ENCODE measurements at places on chromosomes 4 and X.
A peak's percentile ranks its signal among the peaks of the same experiment; 100 is the strongest.

DNA sequence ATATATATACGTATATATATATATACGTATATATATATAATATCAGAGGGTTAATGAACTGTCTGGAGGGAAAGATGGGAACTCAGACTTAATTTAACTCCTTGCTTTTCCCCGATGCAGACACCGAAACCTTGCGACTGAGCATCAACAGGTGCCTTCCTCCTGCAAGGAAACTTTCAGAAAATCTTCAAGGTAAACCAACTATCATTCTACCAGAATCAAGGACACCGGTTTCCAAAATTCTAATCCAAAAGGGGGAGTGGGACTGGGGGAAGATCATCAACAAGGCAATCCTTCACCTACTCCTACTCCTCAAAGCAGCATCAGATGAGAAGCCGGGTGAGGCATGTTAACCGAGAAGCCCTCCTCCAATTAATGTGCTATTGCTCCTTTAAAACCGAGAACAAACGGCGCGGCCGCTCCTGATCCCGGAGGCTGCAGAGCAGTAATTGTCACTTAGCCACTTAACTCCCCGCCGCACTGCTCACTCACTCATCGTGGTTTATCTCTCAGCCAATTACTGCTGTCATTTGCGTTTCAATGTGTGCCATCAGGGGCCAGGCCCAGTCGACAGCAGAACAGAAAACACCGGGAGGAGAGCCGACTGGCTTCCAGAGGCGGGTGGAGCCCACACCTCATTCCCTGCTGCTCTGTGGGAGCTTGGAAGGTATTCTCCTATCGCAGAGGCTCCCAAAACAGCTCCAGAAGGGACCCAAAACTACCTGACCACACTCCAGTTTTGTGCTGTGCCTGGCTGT, 61.7 kb downstream of the MAML3 start:
- DNase-seq, result no peak

- no peak for DNase-seq
Observed at GRCh38 chr4:142124874-142125273, 488.5 kb downstream of the IL15 start.

GRCh38 chr4:68365068-68365467, 15.2 kb upstream of the YTHDC1 start:
- no peak for DNase-seq

GRCh38 chr4:89519771-89520320, 212.2 kb upstream of the GPRIN3 start:
- no peak for DNase-seq

- peak; percentile 41 for DNase-seq
Observed at GRCh38 chr4:13484749-13485221, 645 bp upstream of the RAB28 start.

GRCh38 chrX:8783097-8783713, 18.0 kb downstream of the FAM9A start:
- peak; percentile 59 for DNase-seq

DNA sequence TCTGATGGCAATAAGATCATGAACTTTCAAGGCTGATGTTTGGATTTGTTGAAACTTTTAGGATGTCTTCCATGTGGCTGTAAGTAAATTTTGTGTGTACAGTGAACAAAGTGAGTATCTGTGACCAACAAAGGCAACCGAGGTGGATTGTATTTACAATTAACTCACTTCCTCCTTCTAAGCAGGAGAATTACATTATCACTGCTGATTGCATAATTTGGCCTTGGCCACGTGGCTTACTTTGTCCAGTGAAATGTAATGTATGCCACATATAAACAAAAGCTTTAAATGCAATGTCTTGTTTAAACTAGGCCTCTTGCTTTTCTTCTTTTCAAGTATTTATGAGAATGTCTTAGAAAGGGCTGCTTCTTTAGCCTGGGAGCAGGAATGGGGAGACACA, 66.3 kb upstream of the MAD2L1 start:
- DNase-seq, result no peak

GRCh38 chr4:52894443-52894842, 32.3 kb downstream of the RASL11B start:
- DNase-seq, result no peak

DNA sequence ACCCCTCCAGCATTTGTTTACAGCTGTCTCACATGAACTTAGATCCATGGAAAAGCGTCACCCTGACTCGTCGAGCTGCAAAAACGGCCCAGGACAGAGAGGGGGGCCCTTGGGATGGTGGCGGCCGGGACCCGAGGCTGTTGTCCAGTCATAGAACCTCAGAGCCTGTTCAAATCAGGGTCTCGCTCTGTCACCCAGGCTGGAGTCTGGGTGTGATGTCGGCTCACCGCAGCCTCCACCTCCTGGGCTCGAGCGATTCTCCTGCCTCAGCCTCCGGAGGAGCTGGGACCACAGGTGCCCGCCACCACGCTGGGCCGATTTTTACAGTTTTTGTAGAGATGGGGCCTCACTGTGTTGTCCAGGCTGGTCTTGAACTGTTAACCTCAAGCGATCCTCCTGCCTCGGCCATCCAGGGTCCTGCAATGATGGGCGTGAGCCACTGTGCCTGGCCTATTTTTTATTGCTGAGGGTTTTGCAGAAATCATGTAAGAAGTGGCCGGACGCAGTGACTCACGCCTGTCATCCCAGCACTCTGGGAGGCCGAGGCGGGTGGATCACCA, 42.6 kb upstream of the PPP2R3B start:
- DNase-seq, result no peak

GRCh38 chr4:142713282-142714030, 132.6 kb downstream of the INPP4B start:
- DNase-seq, result peak; percentile 14

DNA sequence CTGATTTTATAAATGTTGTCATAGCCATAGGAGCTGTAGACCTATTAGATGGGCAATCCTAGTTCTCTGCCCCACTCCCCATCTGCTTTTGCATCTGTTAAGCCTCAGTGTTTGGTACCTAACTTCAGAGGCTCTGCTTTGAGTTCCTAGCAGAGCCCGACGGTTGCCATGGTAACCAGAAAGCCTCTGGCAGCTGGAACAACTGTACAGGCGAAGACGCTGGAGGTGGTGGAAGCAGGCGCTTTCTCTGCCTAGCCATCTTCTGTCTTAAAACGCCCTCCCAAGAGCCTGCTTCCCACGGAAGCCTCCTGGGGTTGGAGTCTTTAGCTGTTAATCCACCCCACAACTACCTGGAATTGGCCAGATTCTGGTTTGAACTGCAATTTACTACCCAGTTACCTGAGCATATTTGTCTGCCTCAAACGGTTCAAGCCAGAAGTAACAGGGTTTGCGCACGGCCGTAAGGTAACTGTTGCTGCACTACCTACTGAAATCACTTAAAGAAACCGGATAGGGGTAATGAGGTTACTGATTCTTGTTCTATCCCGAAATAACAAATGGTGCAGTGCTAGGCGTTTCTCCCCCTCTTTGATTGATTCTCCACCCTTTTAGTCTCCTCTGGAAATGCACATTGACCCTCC, 1.0 kb upstream of the GABRG1 start:
- no peak for DNase-seq

GRCh38 chr4:148227147-148227546, 215.1 kb downstream of the NR3C2 start:
- no peak for DNase-seq

- no peak for DNase-seq
Observed at GRCh38 chr4:86376850-86377249, 17.0 kb upstream of the MAPK10 start.

- DNase-seq, result no peak
Observed at GRCh38 chrX:10636337-10636736, 16.0 kb upstream of the MID1 start.

GRCh38 chrX:7019555-7019954, 128.0 kb upstream of the STS start:
- DNase-seq, result no peak

GRCh38 chrX:2584251-2585157, 83.7 kb upstream of the DHRSX start:
- DNase-seq, result no peak

DNA sequence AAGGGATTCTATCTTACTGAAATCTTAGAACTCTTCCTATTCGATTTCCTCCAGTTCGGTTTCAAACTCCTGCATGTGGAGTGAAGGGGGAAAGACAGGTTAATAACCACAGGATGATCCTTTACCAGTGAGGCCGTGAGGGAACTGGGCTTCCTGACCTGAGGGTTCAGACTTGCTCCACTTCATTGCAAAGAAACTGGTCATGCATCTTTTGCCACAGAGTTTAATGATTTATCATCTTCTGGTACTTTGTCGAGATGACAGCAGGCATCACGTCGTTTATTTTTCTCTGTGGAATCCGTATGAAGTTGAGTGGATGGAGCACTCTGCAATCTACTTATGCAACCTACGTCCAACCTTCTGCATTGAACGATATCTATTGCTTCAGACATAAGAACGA, 145.9 kb upstream of the NLGN4X start:
- no peak for DNase-seq

DNA sequence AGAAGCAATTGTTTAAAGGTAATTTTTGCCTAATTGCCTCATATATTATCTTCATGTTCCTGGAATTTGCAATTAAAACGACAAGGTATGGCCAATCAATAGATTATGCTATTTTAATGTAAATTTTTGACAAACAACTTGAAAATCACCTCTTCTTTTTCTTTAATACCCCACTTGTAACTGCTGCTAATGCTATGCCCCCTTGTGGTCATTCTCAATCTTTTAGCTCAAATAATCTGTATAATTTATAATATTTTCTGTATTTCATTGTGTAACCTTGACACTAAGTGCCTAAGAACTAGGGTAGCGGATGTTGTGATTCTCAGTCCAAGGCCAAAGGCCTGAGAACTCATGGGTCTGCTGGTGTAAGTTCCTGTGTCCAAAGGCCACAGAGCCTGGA, 831.7 kb upstream of the POU3F4 start:
- no peak for DNase-seq

DNA sequence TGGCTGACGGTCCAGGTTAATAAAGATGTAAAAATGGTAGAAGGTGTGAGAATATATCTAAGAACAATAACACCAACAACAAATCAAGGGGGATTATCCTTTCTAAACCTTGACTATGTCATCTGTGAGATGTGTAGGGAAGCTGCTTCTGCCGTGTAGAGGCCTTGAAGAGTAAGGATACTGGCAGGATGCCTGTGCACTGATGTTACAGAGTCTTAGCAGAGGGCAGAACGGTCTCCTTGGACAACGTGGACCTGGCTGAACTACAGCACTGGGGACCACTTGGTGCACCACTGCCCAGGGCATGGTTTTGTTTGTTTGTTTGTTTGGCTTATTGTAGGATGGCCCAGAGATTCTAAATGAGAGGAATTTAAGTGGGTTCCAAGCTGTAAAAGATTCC, 33.5 kb downstream of the GPAT3 start:
- DNase-seq, result no peak

- no peak for DNase-seq
Observed at GRCh38 chr4:42281324-42282020, 115.8 kb upstream of the SHISA3 start.

GRCh38 chrX:31658360-31658759, 586.5 kb upstream of the FTHL17 start:
- DNase-seq, result peak; percentile 7

All from activated CD4-positive, alpha-beta T cell treated with anti-CD3 and anti-CD28 coated beads, Interleukin-2, Interleukin-6, amounts not matched to agents 100 ng/mL and 50 ng/mL, durations not matched to agents 16 hours and 8 hours (primary cell).